NCI-H526 treated with DMSO at 0.1 percent for 48 hours (cell line): ENCODE measurements at places on chromosomes 7 and 10.

DNA sequence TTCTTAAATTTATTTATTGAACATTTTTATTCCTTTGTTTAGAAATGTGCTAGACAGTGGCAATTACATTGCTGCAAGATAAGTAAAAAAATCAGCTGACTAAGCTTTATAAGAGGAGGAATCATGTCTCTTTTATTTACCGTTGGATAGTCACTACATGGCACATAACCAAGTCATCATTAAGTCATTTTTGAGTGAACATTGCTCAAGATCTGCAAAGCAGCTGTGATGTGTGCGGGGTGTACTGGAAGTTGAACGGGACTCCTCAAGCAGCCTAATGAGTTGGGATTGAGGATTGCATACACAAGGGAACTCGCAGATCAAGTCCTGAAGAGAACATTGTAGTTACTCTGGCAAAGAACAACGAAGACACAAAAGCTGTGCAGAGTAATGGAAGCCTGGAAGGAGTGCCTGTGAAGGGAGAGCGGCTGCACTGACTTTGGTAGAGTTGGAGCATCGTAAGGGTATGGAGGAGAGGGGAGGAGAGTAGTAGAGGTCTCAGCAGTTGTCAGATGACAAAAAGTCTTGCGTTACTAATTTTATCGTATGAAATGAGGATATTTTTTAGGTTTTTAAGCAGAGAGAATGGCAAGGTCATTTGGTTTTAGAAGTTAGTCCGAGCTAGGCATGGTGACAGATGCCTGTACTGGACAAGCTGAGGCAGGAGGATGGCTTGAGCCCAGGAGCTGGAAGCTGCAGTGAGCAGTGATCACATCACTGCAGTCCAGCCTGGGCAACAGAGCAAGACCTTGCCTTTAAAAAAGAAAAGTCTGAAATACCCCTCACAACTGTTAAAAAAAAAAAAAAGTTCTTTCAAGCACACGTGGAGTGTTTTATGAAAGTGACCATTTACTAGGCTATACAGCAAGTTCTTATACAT lies 95.1 kb downstream of the BMPR1A start:
- no peak for DNase-seq

GRCh38 chr7:87564296-87564963 lies 36.3 kb downstream of the ABCB1 start:
- peak; percentile 28 for DNase-seq

DNA sequence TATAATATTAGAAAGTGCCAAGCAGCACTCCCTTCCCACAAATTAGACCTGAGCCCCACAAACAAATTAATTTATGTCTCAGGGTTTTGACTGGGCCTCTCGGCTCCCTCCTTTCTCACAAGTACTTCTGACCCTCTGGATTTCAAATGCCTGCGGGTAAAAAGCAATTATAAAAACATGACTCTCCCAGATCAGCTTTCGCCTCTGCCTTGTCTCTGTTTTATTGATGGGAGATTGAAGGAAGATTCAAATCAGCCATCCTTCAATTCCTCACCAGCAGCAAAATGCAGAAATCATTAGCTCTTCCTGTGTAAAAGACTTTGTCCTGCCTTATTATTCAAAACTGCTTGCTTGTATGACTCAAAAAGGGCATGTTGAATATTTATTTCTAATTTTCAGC lies 453.7 kb upstream of the MKI67 start:
- no peak for DNase-seq

- no peak for DNase-seq
Measured at GRCh38 chr10:101311185-101312066, 42.5 kb upstream of the BTRC start.

DNA sequence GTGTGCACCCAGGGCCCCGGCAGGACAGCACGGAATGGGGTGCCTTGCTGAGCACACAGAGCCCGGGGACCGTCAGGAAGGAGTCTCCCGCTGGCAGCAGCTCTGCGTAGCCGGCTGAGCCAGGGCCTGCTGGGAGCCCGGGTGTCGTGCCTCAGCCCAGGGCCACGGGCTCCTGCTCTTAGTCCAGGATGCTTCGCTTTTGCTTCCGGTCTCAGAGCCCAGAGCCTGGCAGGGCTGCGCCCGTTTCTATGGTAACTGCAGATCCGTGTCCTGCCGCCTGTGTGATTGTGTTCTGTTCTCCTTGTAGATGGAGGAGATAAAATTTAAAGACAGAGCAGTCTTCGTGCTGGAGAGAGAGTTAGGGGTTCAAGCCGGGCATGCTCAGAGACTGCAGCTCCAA lies 53.7 kb upstream of the DPYSL4 start:
- no peak for DNase-seq

DNA sequence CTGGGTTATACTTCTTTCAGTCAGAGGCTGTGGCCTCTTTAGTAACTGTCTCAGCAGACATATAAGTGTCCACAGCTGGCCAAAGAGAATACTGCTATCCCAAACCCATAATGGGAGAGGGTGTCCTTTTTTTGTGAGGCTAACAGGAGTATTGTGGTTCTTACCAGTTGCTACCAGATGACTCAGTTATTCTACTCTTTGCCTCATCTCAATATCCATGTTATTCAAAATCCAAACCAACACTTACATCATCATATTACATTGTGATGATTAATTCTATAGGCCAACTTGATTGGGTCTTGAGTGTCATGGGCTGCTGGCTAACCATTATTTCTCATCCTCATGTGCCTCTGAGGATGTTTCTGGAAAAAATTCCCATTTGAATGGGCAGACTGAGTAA lies 120.9 kb downstream of the TMEM168 start:
- DNase-seq, result no peak

GRCh38 chr10:110893559-110894179 lies 21.9 kb downstream of the PDCD4 start:
- DNase-seq, result peak; percentile 31

- no peak for DNase-seq
Measured at GRCh38 chr7:35866186-35866585, 65.3 kb downstream of the SEPTIN7 start.

GRCh38 chr10:44327461-44327860 lies 57.4 kb downstream of the CXCL12 start:
- no peak for DNase-seq

DNA sequence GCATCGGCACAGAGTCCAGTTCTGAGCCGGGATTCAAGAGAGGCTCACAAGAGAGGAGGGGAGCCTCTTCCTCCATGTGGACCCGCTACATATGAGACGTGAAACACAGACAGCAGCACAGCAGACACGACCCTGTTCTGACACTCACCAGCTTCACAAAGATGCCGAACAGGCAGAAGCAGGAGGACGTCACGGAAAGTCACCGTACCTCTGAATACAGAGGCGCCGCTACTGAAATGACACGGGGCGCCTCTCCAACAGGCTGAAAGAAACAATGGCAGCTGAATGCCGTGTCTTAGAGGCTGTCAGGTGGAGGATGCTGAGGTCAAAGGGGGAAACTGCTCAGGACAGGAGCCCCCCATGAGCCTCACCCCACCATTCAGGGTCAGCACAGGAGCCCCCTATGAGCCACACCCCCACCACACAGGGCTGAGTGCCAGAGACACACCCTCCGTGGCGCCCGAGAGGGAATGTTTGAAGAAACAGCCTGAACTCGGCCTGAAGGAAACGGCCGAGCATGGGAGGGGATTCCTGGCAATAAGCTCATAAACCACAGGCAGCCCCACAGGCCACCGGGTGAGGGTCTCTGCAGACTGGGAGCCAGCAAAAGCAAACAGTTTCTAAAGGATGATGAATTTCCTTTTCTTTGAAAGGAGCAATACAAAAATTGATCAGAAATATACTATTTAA lies 510.3 kb downstream of the PTPRN2 start:
- no peak for DNase-seq

DNA sequence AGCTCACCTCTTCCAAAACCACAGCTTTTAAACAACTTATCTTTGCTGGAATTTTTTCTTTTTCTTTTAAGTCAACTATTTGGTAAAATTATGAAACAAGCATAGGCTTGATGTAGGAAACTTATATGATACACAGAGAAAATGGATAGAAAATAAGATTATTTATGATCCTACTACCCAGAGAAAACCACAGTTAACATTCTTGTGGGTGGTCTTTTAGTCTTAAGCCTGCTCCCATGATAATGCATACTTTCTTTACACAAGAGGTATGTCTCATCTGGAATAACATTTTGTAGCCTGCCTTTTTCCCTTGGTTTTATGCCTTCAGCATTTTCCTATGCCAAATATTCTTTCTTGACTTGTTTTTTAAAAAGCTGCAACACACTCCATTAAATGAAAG lies 21.4 kb downstream of the PLPP4 start:
- no peak for DNase-seq

DNA sequence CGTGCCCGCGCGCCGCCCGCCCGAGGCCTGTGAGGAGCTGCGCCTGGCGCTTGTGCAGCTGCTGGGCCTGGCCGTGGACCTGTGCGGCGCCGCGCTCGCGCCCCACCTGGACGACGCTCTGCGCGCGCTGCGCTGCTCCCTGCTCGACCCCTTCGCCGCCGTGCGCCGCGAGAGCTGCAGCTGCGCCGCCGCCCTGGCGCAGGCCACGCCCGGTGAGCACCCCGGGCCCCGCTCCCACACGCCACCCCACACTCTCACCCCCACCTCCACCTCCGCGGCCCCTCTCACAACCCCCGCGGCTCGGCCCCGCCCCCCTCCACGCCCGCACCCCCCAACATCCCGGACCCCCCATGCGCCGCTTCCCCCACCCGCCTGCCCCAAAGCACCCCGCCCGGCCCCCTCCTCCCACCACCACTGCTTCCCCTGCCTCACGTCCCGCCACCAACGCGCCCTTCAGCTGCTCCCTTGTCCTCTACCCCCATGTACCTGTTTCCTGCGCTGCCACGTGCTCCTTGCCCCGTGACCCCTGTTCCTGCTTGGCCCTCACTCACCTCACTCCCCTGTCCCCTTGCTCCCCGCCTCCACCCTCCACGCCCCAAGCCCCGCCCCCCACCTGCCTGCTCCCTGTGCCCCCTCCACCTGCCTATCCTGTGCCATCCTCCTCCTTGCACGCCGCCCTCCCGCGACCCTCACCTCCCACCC lies at the start of gene PRKAR1B:
Gene PRKAR1B (minus strand): TSS at position 178 of the 702 bp plus-strand sequence. CDS start 15,776 bp downstream, outside the sequence.
- peak; percentile 4 for DNase-seq

DNA sequence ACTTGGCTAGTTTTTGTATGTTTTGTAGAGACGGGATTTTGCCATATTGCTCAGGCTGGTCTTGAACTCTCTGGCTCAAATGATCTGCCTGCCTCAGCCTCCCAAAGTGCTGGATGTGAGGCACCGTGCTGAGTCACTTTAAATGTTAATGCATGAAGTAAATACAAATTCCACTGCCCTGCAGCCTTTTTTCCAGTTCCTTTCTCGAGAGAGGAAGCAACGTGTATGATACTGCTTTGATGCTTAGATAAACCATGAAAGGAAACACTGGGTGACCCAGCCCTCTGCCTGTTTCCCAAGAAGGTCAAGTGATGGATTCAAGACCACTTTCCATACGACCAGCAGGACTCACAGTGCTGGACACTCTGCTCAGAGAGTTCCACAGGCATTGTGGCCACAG lies 11.3 kb upstream of the MRPS24 start:
- DNase-seq, result no peak

DNA sequence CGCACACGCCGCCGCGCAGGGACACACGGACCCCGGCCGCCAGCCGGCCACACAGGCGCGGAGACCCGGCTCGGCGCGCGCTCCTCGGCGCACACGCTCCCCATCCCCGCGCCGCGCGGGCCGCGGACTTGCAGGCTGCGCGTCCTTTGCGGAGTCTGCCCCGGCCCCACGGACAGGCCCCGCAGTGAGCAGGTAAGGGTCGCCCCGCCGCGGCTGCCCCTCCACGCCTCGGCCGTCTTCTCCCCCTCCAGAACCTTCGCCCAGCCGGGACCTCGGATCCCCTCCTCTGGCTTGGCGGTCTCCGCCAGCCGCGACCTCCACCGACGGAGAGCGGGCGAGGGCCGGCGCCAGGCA lies 356 bp downstream of the ADCYAP1R1 start:
- DNase-seq, result no peak

DNA sequence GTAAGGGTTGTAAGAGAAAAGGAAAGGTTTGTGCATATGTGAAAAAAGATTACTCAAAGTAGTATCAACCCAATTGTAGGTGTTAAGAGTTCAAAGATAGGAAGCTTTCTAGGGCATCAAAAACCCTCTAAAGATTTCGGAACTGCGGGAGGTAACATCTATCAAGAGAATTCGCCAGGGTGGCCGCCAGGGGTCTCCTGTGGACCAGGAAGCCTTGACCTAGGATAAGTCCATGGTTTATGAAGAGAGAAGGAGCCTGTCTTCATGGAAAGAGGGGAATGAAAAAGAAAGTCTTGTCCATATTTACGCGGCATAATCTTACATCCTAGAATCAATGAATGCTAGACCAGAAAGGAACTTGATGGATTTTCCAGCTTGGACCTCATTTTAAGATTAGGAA lies 140.7 kb upstream of the CALCR start:
- DNase-seq, result peak; percentile 25
